ENCODE measurements at places on chromosomes 4 and X.

DNA sequence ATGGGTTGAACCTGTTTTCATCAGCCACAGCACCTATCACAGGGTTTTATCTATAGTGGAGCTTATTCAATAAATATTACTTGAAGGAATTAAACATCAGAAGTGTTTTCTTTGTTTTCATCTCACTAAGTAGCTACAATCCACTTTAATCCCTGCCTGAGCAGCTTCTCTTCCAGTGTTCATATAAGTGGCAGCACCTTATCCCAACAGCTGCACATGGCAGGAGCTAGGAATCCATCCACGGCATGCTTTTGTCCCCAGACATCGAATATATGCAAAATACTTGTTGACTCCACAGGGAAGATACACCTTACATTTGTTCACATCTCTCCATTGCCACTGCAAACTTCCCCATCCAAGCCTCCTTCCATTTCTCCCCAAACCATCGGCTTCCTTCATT, 549.8 kb upstream of the FAM241A start:
- DNase-seq = no peak

- no peak for DNase-seq
Measured at GRCh38 chrX:9758021-9758638, 7.5 kb downstream of the GPR143 start.

GRCh38 chrX:12153741-12154140, 15.5 kb downstream of the FRMPD4 start:
- no peak for DNase-seq

- no peak for DNase-seq
Measured at GRCh38 chrX:44183329-44183728, 160.1 kb downstream of the EFHC2 start.

GRCh38 chr4:125060376-125060775, 254.4 kb upstream of the FAT4 start:
- DNase-seq = no peak

GRCh38 chr4:110638089-110638746, 15.3 kb upstream of the PITX2 start:
- no peak for DNase-seq

GRCh38 chrX:9955506-9955905, 11.7 kb upstream of the CLDN34 start:
- DNase-seq = no peak

GRCh38 chr4:174713821-174714220, 115.2 kb downstream of the GLRA3 start:
- no peak for DNase-seq

DNA sequence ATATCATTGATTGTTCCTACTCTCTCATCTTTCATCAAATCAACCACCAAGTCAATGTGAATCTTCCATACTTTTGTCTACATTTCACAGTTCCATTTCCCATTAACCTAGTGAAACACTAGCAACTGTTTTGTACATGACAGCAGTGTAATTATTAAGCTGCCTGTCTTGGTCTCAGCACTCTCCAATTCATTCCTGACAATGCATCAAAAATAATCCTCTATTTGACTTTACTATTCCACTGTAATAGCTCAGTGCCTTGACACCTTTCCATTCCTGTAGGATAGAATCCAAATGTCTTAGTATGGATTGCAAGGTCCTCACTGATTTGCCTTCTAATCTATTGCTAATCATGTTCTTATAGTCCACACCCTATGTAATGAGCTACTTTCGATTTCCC, 2405.8 kb downstream of the PCDH7 start:
- no peak for DNase-seq

- no peak for DNase-seq
Measured at GRCh38 chrX:1465286-1466231, 12.8 kb upstream of the ASMTL start.

DNA sequence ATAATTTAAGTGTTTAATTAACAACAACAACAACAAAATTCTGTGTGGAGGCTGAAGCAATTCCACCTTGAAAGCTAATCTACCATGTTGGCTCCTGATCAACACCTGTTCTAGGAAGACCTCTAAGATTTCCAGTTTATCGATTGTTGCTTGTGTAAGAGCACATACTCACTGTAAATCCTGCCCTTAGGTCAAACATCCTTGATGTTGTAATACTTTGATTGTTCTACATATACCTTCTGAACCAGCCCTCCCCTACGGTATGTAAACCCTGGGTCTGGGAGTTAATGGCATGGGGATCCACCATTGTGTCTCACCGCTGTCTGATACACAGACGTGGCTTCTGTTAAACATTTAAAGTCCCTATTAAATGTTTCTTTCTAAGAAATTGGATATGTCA, 73.2 kb downstream of the RASL11B start:
- no peak for DNase-seq

DNA sequence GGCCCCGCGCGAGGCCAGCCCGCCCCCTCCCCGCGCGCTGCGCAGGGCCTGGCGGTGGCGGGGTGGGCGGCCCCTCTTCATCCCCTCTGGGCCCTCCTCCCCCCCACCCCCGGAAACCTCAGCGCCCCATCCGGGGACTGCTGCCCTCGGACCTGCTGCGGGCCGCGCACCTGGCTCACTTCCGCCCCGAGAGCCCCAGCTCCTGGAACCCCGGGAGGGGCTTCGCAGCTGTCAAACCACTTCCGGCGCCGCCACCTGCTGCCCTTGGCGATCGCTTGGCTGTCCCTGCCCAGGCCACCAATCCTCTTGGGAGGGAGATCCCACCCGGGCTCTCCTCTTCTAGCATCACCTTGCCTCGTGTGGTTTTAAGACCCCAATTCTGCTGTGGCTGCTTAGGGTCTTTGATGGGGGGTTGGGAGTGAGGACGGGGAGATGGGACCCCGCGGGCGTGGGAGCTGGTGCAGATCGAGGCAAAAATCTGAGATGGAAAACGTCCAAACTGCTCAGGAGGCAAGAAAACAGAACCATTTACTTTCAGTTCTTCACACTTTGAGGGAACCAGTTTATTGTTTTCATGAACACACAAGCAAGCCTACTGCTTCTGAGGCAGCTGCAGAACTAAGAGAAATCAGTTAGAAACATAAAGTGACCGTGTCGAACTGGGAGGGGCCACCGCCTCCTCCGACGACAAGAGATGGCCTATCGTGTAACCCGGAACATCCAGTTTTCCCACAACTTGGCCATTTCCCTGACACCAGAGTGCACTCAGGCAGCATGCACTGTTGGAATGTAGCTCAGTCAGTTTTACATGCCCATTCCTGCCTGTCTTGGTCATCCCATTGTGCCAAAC, 754 bp downstream of the MTMR1 start:
- DNase-seq = peak; percentile 73

- no peak for DNase-seq
Measured at GRCh38 chrX:2423282-2423681, 77.5 kb downstream of the DHRSX start.

GRCh38 chr4:61373901-61374440, 173.8 kb downstream of the ADGRL3 start:
- no peak for DNase-seq

- no peak for DNase-seq
Measured at GRCh38 chr4:47543331-47543730, 58.3 kb downstream of the ATP10D start.

DNA sequence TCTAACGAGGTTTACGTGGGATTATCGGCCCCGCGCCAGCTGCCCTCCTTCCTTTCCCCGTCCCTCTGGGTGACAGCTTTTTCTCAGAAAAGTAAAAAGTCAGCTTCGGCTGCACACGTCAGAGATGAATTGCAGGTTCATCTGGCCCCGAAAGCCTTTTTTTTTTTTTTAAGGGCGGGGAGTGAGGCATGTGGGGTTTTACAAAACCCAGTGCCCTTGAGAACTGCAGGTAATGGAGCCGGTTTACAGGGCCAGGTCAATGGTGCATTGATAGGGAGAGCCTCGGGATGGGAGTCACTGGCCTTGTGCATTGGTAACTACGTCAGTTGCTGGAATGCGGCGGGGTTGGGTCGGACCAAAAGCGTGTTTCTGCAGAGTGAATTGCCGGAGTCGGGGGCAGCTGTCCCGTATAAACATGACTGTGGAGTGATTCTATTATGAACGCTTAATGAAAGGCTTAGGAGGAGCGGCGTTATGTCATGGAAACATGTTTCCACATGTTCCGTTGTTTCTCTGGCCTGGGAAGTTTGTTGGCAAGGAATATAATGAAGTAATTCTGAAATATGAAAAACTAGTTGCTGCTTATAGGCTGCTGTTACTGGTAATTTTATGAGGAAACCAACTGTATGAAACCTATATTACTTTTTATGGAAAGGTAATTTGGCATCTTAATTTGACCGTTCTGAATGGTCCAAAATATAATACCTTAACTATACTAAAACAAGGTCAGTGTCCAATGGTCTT, 1.1 kb downstream of the HSPA4L start:
- DNase-seq = peak; percentile 18

DNA sequence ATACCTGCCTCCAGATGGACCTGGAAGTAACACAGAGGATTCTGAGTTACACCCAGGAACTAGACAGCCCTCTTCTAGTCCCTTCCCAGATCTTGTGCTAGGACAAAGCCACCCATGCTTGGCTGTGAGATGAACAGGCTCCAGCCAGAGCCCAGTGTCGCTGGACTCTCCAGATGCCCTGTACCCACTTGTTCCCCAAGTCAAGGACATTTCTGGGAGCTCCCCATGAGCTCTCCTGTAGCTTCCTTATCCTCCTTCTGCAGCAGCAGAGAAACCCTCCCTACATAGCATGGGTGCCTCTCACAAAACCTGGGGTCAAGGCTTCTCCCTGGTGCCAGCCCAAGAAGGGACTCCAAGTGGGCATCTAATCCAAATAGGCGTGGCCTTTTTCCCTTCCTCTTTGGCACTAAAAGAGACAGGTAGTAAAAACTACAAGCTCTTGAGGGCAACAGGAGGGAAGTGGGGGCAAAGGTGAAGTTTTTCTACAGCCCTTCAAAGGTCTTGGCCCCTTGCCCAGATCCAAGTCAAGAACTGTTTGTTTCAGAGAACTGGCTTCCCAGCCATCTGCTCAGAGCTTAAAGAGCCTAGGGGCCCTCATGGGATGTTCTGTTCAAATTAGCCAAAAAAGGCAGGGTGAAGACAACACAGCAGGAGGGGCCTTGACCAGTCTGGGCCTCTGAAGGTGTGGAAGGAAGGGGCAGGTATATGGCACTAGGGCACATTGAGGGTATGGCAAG, 8.5 kb upstream of the ERCC6L start:
- DNase-seq = no peak

- DNase-seq = no peak
Measured at GRCh38 chrX:41604766-41605543, 83.8 kb upstream of the GPR34 start.

GRCh38 chr4:82706349-82707000, 92.1 kb downstream of the SCD5 start:
- DNase-seq = no peak

DNA sequence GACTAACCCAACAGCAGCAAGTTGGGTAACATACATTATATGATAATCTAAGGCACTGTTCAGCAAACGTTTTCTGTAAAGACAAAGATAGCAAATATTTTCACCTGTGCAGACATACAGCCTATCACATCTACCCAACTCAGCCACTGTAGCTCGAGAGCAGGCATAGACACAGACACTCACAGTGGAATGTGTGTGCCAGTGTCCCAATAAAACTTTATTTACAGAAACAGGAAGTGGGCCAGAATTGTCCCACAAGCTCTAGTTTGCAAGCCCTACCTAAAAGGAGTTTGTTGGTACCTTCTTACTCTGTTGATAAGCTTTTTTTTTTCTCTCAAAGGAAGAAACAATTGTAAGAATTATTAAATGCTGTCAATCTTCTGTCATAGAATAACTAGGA, 11.9 kb upstream of the FAM9A start:
- DNase-seq = no peak

- DNase-seq = no peak
Measured at GRCh38 chr4:179095585-179096221, 1653.5 kb upstream of the AGA start.

- DNase-seq = no peak
Measured at GRCh38 chrX:9905288-9905687, 61.9 kb upstream of the CLDN34 start.

DNA sequence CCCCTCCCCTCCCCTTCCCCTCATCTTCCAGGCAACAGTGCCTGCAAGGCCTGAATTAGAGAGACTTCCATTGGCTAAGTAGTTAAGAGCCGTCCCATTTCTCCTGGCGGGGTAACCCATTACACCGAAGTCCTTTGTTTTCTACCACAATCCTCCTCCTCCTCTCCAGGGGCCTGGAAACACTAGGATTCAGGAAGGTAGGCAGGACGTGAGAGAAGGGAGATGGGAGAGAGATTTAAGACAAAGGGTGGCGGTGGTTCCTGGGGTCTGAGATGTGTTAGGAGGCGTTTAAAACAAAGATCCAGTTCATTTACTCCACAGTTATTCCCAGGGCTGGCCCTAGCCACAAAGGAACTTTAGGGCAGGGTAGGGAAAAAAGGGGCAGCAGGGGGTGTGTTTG, 28.0 kb downstream of the NYX start:
- no peak for DNase-seq

DNA sequence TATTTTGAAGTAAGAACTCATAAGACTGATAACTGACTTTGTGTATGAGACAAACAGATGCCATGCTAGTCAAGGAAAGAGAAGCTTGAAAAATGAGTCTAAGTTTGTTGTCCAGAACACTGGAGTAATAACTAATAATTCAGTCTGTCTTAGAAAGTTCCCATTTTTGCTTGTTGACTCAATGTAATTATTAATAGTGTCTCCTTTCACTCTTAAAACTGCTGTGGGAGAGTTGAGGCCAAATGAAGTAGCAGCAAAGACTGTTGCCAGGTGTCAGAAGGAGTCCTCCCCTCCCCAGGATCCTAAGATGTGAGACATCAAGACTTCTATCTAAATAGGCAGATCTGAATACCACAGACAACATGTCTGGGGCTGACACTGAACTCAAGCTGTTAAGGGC, 20.8 kb upstream of the FAM13A start:
- no peak for DNase-seq

DNA sequence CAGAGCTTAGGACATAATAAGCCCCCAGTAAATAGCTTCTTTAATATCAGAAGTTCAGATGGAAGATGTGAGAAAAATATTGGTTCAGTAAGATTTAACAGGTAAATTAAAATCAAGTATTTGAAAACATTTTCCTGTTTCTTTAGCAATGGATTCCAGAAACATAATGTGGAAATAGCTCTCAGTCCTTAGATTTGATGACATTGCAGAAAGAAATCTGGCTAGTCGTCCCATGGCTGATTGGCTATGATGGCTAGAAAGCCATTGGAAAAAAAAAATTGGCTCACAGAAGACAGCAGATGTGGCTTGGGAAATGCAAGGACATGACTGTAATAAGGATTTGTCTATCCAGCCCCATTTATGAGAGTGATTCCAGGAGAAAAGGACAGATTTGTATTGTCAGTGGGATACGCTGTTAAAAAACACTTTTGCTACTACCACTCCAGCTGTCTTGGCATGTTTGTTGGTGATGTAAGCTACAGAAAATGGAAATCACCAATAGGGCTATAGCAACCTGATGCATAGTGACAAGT, 78.3 kb downstream of the AR start:
- no peak for DNase-seq

Data from activated CD4-positive, alpha-beta T cell treated with anti-CD3 and anti-CD28 coated beads, Interleukin-2, Interleukin-4, amounts not matched to agents 100 ng/mL and 50 ng/mL, durations not matched to agents 16 hours and 8 hours (primary cell).